Stimulated activated CD8-positive, alpha-beta memory T cell treated with anti-CD3 and anti-CD28 coated beads, Interleukin-4, amount 100 ng/mL, for 1 hour (primary cell): ENCODE measurements at places on chromosomes 5 and 9.

GRCh38 chr9:113261917-113262671, 13.3 kb downstream of the CDC26 start:
- no peak for DNase-seq

DNA sequence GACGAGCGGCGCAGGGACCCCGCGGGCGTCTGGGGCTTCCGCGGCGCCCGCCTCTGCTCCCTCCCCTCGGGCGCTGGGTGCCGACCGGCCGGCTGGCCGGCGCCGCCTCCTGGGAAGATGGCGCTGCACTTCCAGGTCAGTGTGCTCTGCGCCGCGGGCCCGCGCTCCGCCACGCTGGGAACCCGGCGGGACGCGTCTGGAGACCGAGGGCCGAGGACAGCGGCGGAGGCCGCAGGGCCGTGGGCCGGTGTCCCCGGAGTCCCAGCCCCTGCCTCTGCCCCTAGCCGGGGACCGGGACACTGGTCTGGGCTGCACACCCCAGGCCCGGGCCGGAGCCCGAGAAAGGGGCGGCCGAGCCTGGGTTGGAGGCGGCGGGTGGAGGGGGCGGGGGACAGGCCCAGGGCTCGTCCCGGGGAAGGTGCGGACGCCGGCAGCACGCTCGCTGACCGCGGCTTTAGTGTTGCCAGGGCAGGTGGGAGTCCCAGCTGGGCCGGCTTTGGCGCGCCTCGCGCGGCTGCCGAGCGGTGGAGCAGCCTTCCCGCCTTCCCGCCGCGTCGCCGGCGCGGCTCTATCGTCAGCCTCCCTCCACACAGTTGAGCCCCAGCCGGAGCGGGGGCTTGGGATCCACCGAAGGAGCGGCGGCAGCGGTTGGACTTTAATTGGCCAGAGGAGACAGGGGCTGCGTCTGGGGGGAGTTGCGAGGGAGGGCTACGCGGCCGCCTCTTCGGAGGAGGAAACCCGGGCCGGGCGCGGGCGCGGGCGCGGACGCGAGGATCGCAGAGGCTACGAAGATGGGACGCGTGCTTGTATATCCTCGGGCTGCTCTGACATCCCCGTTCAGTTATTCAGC, at the start of gene RANBP17:
Gene RANBP17, plus strand, starts transcription at position 102 of the 850 bp plus-strand sequence.
- no peak for DNase-seq

GRCh38 chr5:6576861-6577501, 55.9 kb downstream of the NSUN2 start:
- no peak for DNase-seq

DNA sequence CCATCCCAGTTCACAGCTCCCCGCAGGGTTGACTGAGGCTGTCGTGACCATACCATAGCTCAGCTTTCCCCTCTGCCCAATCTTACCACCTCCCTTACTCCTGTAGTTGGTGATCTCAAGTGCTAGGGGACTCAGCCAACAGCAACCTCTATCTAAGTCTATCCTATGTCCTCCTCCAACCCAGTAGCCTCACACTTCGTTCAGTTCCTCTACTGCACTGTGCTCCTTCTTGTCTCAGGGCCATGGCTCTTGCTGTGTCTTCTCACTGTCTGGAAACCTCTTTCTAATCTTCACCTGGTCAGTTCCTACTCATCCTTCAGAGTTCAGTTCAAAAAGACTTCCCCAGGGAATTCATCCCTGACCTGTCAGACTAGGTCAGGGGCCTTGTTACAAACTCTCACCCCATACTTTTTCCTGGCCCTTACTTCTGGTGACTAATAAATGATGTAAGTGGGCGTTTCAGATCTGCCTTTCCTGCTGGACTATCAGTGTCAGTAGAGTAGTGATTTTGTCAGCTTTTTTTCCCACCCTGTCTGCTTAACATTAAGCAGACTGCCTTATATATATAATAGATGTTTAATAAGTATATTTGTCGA, 53.6 kb upstream of the NR3C1 start:
- DNase-seq: no peak

- DNase-seq: no peak
These were observed 158.4 kb upstream of the MPDZ start for GRCh38 chr9:13437866-13438265.
